ENCODE measurements at places on chromosomes 12 and 14. TPM values are rescaled to one million over a fixed set of nuclear protein-coding genes. Genes with fewer than 3 reads are reported as not detected.

GRCh38 chr12:115407036-115407435 is 723.1 kb upstream of the TBX3 start:
- no peak overlapping the region for H3K4me3 ChIP-seq
- no peaks in the 10 kb centered on the region for H3K4me1 ChIP-seq
- no peak for DNase-seq
- no peak overlapping the region for H3K27ac ChIP-seq
- no peaks in the 10 kb centered on the region for H3K27me3 ChIP-seq

GRCh38 chr12:14946861-14947260 is 8.5 kb upstream of the ERP27 start:
- peaks cover 7% of the 10 kb centered on the region for H3K4me1 ChIP-seq
- no peak for DNase-seq
- H3K4me3 ChIP-seq, result no peak overlapping the region
- no peaks in the 10 kb centered on the region for H3K27me3 ChIP-seq

DNA sequence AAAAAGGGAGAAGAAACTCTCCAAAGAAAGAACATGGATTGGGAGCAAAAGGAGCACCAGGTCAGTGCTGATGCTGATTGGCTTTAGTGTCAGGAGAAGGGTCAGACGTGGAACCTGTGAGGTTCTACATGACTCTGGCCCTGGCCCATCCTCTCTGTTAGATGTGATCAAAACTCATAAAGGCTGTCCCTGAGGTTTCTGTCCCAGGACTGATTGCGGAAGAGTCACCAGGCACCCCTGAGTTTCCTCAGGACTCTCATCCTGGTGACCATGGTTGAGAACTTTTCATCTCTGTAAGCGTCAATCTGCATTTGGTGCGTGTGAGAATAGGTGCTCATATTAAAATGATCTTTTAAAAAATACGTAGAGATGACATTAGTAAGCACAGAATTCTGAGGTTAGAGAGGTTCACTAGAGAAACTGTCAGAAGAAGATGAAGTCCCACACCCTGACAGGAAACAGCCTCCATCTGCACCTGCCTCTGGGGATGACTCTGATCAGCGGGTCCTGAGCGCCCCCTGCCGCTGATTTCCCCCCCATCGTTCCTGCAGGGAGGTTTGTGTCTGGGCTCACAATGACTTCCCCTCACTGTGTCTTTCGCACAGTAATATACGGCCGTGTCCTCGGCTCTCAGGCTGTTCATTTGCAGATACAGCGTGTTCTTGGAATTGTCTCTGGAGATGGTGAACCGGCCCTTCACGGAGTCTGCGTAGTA is 741.8 kb downstream of the TMEM121 start:
- DNase-seq, result no peak
- H3K27me3 ChIP-seq, result no peaks in the 10 kb centered on the region
- H3K36me3 ChIP-seq, result no peaks in the 10 kb centered on the region
- H3K27ac ChIP-seq, result no peak overlapping the region
- no peaks in the 10 kb centered on the region for H3K4me1 ChIP-seq
- no peak overlapping the region for H3K4me3 ChIP-seq

GRCh38 chr14:99039331-99040041 is 232.5 kb downstream of the BCL11B start:
- H3K4me3 ChIP-seq, result no peak overlapping the region
- H3K27ac ChIP-seq, result no peak overlapping the region
- DNase-seq, result no peak
- H3K36me3 ChIP-seq, result no peaks in the 10 kb centered on the region
- H3K4me1 ChIP-seq, result no peaks in the 10 kb centered on the region
- H3K27me3 ChIP-seq, result no peaks in the 10 kb centered on the region

GRCh38 chr12:94141892-94142291 is 6.5 kb upstream of the PLXNC1 start:
- no peak for DNase-seq
- peaks cover 1% of the 10 kb centered on the region for H3K4me1 ChIP-seq
- H3K36me3 ChIP-seq, result no peaks in the 10 kb centered on the region
- H3K4me3 ChIP-seq, result no peak overlapping the region
- H3K27me3 ChIP-seq, result no peaks in the 10 kb centered on the region
- H3K27ac ChIP-seq, result no peak overlapping the region

DNA sequence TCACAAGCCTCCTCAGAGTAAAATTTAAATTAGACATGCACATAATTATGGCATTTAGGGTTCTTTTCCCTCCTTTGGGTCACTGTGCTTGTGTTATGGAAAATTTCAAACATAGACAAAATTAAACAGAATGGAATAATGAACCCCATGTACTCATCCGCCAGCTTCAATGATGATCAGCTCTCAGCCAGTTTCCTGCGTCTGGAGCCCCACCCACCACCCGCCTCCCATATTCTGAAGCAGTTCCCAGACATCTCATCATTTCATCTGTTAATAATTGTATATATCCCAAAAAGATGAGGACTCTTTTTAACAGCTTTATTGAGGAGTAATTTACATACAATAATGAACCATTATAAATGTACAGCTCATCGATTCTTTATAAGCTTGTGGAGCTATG is 128.2 kb downstream of the EML1 start:
- H3K27me3 ChIP-seq, result no peaks in the 10 kb centered on the region
- H3K27ac ChIP-seq, result no peak overlapping the region
- H3K4me3 ChIP-seq, result no peak overlapping the region
- H3K36me3 ChIP-seq, result no peaks in the 10 kb centered on the region
- no peak for DNase-seq

GRCh38 chr12:32532951-32533350 is 133.6 kb downstream of the FGD4 start:
- H3K4me3 ChIP-seq, result no peak overlapping the region
- H3K27ac ChIP-seq, result peak overlapping the region; percentile 73
- no peaks in the 10 kb centered on the region for H3K27me3 ChIP-seq

GRCh38 chr12:131251336-131252101 is 297.8 kb downstream of the ADGRD1 start:
- no peak for DNase-seq
- H3K27me3 ChIP-seq, result no peaks in the 10 kb centered on the region
- H3K4me3 ChIP-seq, result no peak overlapping the region
- peaks cover 5% of the 10 kb centered on the region for H3K4me1 ChIP-seq

DNA sequence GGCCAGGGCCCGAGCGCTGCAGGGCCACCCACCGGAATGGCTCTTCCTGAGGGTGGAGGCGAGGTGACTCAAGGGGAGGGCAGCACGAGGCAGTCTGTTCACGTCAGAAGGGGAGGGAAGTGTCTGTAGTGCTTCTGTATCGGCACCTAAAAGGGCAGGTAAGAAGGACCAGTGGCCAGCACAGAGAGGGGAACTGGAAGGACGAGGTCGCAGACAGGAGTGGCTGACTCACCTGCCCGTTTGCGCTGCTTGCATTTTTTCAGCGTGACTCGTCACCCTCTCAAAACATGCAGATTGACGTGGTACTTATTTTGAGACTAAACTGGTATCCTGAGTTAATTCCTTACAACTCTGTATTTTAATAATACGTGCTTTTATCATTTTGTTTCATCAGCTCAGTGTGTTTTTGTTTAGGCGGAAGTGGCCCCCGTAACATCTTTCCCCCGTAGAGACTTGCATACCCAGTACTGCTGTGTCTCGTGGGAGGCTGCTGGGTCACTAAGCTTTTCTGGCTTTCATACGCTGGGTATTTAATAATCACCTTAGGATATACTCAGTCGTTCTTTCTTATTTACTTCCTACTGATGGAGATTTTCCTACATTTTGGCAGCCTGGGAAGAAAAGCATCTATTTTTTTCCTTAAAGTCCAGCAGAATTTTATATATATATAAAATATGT is 26.4 kb downstream of the SFSWAP start:
- no peak overlapping the region for H3K4me3 ChIP-seq
- no peaks in the 10 kb centered on the region for H3K36me3 ChIP-seq
- DNase-seq, result no peak
- no peaks in the 10 kb centered on the region for H3K4me1 ChIP-seq

ESRRB gene
- total RNA-seq, result 0.07 TPM

GSG1 gene
- not detected for total RNA-seq

MMP14 gene
- total RNA-seq, result 267 TPM

MEG3 gene
- 421 TPM for total RNA-seq

ESPL1 gene
- total RNA-seq, result 0.11 TPM

ABCB9 gene
- 5.5 TPM for total RNA-seq

SLC6A12 gene
- total RNA-seq, result 1.7 TPM

ADAM21 gene
- not detected for total RNA-seq

Data from ovary (tissue), 10 donors.